Progenitor cell of endocrine pancreas (in vitro differentiated cells): ENCODE measurements at places on chromosomes 11 and 22. TPM values are rescaled to one million over a fixed set of nuclear protein-coding genes. Genes with fewer than 3 reads are reported as not detected.
A peak's percentile ranks its signal among the peaks of the same experiment; 100 is the strongest.

Gene PLAAT5
- total RNA-seq, result 27.1 and 32.6 TPM in 2 replicates

Gene RIMBP3C
- 1.2 TPM in 1 of 2 replicates, not detected in the other for total RNA-seq

Gene TRIM48
- not detected in 2 replicates for total RNA-seq

Gene ARSA
- total RNA-seq, result 36.2 and 37.1 TPM in 2 replicates

Gene UVRAG
- 25.7 and 29.7 TPM in 2 replicates for total RNA-seq

Gene GLYAT
- not detected in 2 replicates for total RNA-seq

Gene OSBP2
- 8.3 and 9.5 TPM in 2 replicates for total RNA-seq

Gene C11orf65
- total RNA-seq, result 0.42 and 0.67 TPM in 2 replicates

Gene LRRC74B
- total RNA-seq, result 0.40 and 0.72 TPM in 2 replicates

GRCh38 chr11:123718469-123718868 is 23.0 kb downstream of the ZNF202 start:
- DNase-seq, result no peak
- H3K27ac ChIP-seq, result no peak overlapping the region
- H3K36me3 ChIP-seq, result peaks cover 5% of the 10 kb centered on the region
- H3K4me3 ChIP-seq, result no peak overlapping the region
- no peaks in the 10 kb centered on the region for H3K27me3 ChIP-seq

DNA sequence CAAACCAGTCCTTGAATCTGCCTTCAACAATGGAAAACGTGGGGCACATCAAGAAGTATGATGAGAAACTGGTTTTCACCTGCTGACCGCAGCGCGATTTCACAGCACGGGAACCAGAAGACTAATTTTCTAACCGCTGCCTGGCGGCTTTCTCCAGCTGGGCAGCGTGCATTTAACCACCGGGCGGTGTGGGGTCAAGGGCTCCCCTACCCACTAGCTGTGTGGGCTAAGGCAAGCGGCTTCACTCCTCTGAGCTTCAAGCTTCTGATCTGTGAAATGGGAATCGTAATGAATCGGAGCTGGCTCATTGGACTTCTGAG is 4.2 kb downstream of the SHANK2 start:
- peaks cover 4% of the 10 kb centered on the region for H3K36me3 ChIP-seq
- peaks cover 35% of the 10 kb centered on the region for H3K4me1 ChIP-seq
- no peak for DNase-seq
- no peak overlapping the region for H3K27ac ChIP-seq
- H3K4me3 ChIP-seq, result no peak overlapping the region

GRCh38 chr22:19958083-19959042 is 16.7 kb upstream of the TXNRD2 start:
- H3K27me3 ChIP-seq, result no peaks in the 10 kb centered on the region
- H3K36me3 ChIP-seq, result peaks cover 1% of the 10 kb centered on the region
- peak overlapping the region; percentile 68 for H3K4me3 ChIP-seq
- peaks cover 32% of the 10 kb centered on the region for H3K4me1 ChIP-seq
- peak overlapping the region; percentile 91 for H3K27ac ChIP-seq

DNA sequence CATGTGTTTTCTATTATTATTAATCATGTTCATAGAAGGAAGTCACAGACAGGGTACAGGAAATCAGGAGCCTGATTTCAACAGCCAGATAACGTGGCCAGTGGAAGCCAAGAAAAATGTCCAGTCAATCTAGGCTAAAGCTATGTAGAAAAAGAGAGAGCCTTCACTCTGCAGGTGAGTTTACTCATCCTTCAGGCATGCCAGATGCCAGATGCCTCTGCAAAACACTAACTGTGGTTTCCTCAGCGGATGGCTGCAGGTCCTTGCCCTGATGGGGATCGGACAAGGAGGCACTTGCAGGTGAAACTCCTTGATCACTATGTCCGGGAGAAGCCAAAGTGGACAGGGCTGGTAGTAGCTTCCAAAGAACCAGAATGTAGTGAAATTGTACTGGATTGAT is 962.3 kb upstream of the RAG2 start:
- no peaks in the 10 kb centered on the region for H3K36me3 ChIP-seq
- no peaks in the 10 kb centered on the region for H3K27me3 ChIP-seq
- no peak overlapping the region for H3K27ac ChIP-seq

DNA sequence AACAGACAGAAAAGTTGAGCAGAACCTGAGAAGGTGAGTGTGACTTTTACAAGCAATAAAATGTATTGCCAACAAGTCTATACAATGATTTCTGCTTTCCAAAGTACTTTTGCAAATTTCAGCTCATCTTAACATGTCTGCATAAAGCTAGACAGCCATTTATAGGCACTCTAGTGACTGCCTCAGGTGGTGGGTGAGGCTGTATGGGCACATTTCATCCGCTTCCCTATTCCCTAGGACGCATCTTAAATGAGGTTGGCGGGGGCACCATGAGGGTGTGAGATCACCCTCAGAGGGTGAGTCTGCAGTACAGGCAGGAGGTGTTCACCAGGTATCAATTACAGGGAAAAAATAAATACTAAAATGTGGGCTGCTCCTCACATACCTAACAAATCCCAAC is 110.1 kb downstream of the ETS1 start:
- H3K4me1 ChIP-seq, result peaks cover 32% of the 10 kb centered on the region
- H3K36me3 ChIP-seq, result no peaks in the 10 kb centered on the region
- DNase-seq, result no peak
- H3K27me3 ChIP-seq, result peaks cover 65% of the 10 kb centered on the region
- peak overlapping the region; percentile 57 for H3K27ac ChIP-seq

DNA sequence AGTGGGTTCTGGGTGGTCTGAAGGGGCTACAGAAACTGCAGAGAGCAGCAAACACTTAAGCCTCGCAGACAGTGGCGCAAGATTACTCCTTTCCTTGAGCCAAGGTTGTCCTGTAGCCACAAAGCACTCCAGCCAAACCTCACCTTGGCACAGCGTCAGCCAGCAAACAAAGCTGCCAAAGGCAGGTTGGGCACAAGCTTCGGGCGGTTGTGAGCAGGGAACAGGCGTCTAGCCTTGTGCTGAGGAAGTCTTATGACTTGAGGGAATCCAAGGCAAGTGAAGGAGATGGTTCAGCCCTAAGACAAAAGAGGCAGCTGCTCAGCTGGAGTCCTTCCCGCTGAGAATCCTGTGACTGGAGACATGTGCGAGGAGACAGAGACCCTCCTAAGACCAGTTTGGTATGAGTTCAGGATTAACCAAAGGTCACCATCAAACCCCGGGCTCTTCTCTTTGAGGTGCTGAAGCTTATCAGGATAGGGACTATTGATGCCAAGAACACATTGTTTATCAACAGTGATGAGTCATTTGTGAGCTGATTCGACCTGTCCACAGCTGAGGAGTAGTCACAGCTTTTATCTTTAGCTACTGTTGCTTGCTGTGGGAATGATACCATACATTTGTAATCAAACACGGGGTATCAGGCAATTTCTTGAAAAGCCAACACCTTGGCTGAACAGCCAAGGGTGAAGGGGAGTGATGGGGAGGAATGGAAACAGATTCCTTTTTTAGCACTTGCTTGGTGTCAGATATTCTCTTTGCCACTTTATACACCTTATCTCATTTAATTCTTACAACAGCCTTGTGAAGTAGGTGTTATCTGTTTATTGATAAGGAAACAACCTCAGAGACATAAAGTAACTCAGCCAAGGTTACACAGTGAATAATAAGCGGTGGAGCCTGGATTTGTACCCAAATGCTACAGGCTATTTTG is 4.6 kb downstream of the ADM start:
- H3K36me3 ChIP-seq, result no peaks in the 10 kb centered on the region
- DNase-seq, result no peak
- peaks cover 58% of the 10 kb centered on the region for H3K27me3 ChIP-seq
- H3K27ac ChIP-seq, result no peak overlapping the region

- H3K4me3 ChIP-seq, result no peak overlapping the region
- no peak overlapping the region for H3K27ac ChIP-seq
- H3K27me3 ChIP-seq, result peaks cover 12% of the 10 kb centered on the region
- no peaks in the 10 kb centered on the region for H3K36me3 ChIP-seq
- DNase-seq, result no peak
- H3K4me1 ChIP-seq, result no peaks in the 10 kb centered on the region
Measured at GRCh38 chr11:132056689-132057088, 686.3 kb downstream of the NTM start.

- H3K4me3 ChIP-seq, result no peak overlapping the region
- H3K27ac ChIP-seq, result no peak overlapping the region
- H3K36me3 ChIP-seq, result peaks cover 6% of the 10 kb centered on the region
- H3K4me1 ChIP-seq, result peaks cover 2% of the 10 kb centered on the region
- peaks cover 4% of the 10 kb centered on the region for H3K27me3 ChIP-seq
Measured at GRCh38 chr11:68942751-68943271, 38.0 kb downstream of the MRGPRD start.

GRCh38 chr11:120515186-120515723 is 3.7 kb downstream of the GRIK4 start:
- H3K4me3 ChIP-seq, result no peak overlapping the region
- H3K4me1 ChIP-seq, result peaks cover 16% of the 10 kb centered on the region
- no peak for DNase-seq

DNA sequence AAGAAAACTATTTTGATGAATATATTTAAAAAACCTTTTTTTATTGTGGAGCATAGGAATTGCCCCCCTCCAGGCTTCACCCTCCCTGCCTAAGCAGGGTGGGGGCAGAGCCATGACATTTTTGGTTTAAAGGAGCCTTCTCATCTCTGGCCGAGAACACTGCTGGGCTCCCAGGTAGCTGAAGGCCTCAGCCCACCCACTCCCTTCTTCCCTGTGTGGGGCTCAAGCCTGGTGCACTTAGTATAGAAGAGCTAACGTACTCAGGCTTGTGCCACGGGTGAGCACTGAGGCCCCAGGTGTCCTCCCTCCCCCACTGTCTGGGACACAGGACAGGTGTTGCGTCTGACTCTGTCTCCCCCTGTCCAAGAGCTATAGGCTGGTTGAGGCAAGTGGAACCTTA is 2.2 kb upstream of the IL18BP start:
- no peaks in the 10 kb centered on the region for H3K27me3 ChIP-seq
- no peak overlapping the region for H3K27ac ChIP-seq
- no peak overlapping the region for H3K4me3 ChIP-seq
- H3K36me3 ChIP-seq, result peaks cover 10% of the 10 kb centered on the region
- DNase-seq, result no peak
- no peaks in the 10 kb centered on the region for H3K4me1 ChIP-seq

GRCh38 chr22:19122752-19123492 is 710 bp upstream of the DGCR2 start:
- peak overlapping the region; percentile 91 for H3K27ac ChIP-seq
- DNase-seq, result no peak
- H3K4me1 ChIP-seq, result peaks cover 25% of the 10 kb centered on the region

GRCh38 chr11:120499088-120499487 is 12.5 kb upstream of the GRIK4 start:
- no peak for DNase-seq
- no peak overlapping the region for H3K27ac ChIP-seq
- peaks cover 34% of the 10 kb centered on the region for H3K4me1 ChIP-seq
- H3K36me3 ChIP-seq, result no peaks in the 10 kb centered on the region
- H3K27me3 ChIP-seq, result peaks cover 6% of the 10 kb centered on the region

GRCh38 chr11:76762867-76763572 is 20.1 kb upstream of the TSKU start:
- no peak overlapping the region for H3K27ac ChIP-seq
- no peaks in the 10 kb centered on the region for H3K36me3 ChIP-seq
- H3K4me3 ChIP-seq, result no peak overlapping the region
- peaks cover 25% of the 10 kb centered on the region for H3K27me3 ChIP-seq

- peaks cover 4% of the 10 kb centered on the region for H3K4me1 ChIP-seq
- no peaks in the 10 kb centered on the region for H3K36me3 ChIP-seq
- H3K27me3 ChIP-seq, result no peaks in the 10 kb centered on the region
- H3K27ac ChIP-seq, result no peak overlapping the region
- DNase-seq, result no peak
- no peak overlapping the region for H3K4me3 ChIP-seq
Measured at GRCh38 chr11:59953463-59954218, 10.2 kb upstream of the OOSP4A start.

DNA sequence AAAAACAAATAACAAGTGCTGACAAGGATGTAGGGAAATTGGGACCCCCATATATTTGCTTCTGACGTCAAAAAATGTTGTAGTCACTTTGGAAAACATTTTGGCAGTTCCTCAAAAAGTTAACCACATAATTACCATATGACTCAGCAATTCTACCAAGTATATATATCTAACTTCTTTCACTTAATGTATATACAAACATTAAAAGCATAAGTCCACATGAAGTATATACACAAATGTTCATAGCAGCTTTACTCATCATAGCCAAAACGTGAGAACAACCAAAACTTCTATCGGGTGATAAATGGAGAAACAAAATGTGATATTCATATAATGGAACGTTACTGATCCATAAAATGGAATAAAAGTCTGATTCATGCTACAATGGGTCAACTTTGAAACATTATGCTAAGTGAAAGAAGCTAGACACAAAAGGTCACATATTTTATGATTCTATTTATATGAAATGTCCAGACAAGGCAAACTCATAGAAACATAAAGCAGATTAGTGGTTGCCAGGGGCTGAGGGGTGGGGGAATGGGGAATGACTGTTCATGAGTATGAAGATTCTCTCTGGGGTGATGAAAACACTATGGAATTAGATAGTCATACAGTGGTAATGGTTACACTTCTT is 48.7 kb upstream of the TEAD1 start:
- no peaks in the 10 kb centered on the region for H3K36me3 ChIP-seq
- no peak for DNase-seq
- no peak overlapping the region for H3K27ac ChIP-seq
- no peaks in the 10 kb centered on the region for H3K4me1 ChIP-seq

DNA sequence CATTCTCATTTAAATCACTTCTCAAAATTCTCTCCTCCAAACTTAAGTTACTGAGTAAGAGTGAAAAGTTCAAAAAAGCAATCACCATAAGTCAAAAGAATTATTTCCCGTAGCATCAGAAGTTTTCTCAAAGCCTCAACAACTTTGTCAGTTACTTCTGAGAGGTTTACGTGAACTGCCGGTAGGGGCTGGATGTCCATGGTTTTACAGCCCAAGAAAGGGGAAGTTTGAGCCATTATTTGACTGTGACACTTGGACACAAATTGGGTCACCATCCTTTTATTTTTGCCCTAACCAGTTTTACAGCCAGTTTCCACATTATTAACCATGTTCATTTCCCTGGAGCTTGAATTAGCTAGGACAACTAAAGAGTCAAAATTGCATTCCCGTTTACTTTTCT is 7.5 kb downstream of the POU2AF3 start:
- H3K4me3 ChIP-seq, result no peak overlapping the region
- no peaks in the 10 kb centered on the region for H3K36me3 ChIP-seq
- H3K27ac ChIP-seq, result no peak overlapping the region
- H3K4me1 ChIP-seq, result peaks cover 31% of the 10 kb centered on the region
- H3K27me3 ChIP-seq, result peaks cover 47% of the 10 kb centered on the region

DNA sequence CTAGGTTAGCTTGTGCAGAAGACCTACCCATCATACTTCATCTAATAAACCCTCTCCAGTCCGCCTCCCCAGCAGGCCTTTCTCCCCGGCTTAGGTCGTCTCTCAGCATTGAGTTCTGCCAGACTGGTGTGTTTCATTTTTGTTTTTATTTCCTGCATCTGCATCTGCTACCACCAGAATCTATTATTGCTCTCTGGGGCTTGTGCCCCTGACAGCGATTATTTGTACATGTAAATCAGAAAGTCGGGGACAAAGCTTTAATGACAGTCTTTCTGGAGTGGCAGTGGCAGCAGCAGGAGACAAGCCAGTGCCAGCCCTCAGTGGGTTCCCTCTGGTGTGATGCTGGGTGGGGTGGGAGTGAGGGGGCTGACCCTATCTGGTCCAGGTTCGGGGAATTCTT is 127.5 kb downstream of the PKNOX2 start:
- H3K4me1 ChIP-seq, result peaks cover 12% of the 10 kb centered on the region
- no peak for DNase-seq
- no peak overlapping the region for H3K27ac ChIP-seq
- peaks cover 4% of the 10 kb centered on the region for H3K36me3 ChIP-seq
